Neural cell (in vitro differentiated cells): ENCODE measurements at places on chromosomes 3 and 15. TPM values are rescaled to one million over a fixed set of nuclear protein-coding genes. Genes with fewer than 3 reads are reported as not detected.

TARS3 gene
- polyA plus RNA-seq: 22.1 and 27.1 TPM in 2 replicates

MAN2C1 gene
- polyA plus RNA-seq: 261 and 340 TPM in 2 replicates

STRIT1 gene
- polyA plus RNA-seq: 1.1 and 1.2 TPM in 2 replicates

SERINC4 gene
- 0.38 and 0.47 TPM in 2 replicates for polyA plus RNA-seq

ZIC1 gene
- polyA plus RNA-seq: 134 and 183 TPM in 2 replicates

SH3GL3 gene
- 85.8 and 104 TPM in 2 replicates for polyA plus RNA-seq

CRYGS gene
- 6.7 and 7.7 TPM in 2 replicates for polyA plus RNA-seq

MITF gene
- polyA plus RNA-seq: not detected in 2 replicates

SYNPR gene
- 2.0 and 4.4 TPM in 2 replicates for polyA plus RNA-seq

PLXNB1 gene
- 134 and 148 TPM in 2 replicates for polyA plus RNA-seq

PYGO1 gene
- polyA plus RNA-seq: 25.0 and 27.6 TPM in 2 replicates

CHRM5 gene
- polyA plus RNA-seq: 0.10 and 3.9 TPM in 2 replicates

KLHL6 gene
- polyA plus RNA-seq: not detected in 2 replicates

CORO2B gene
- 15.1 and 17.1 TPM in 2 replicates for polyA plus RNA-seq

CMTM7 gene
- polyA plus RNA-seq: 0.57 TPM in 1 of 2 replicates, not detected in the other

PTPRG gene
- 31.3 and 33.1 TPM in 2 replicates for polyA plus RNA-seq

GHSR gene
- polyA plus RNA-seq: not detected in 2 replicates
